ENCODE measurements at places on chromosomes 4 and X. TPM values are rescaled to one million over a fixed set of nuclear protein-coding genes. Genes with fewer than 3 reads are reported as not detected.

- no peak for DNase-seq
These were observed 8.7 kb upstream of the PPP3CA start for GRCh38 chr4:101355767-101356702.

DNA sequence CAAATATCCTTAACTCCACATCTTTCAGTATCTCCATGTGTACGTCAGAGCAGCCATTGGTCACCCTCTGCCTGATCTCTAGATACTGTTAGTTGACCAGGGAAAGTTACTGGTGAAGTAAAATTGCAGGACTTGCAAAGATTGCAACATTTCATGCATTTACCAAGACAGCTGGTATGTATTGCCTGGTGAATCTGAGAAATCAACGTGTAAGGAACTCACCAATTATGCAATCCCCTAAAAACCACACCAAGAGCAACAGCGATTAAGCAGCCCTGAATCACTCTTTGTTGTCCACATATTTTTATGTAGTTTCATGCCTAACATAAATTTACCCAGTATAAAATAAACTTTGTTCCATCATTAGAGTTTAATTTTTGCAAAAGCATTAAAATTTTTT is 271.2 kb downstream of the NLGN4X start:
- DNase-seq, result no peak

GRCh38 chr4:60588556-60588955 is 611.6 kb upstream of the ADGRL3 start:
- DNase-seq, result no peak

- DNase-seq, result no peak
These were observed 67.4 kb downstream of the RNF150 start for GRCh38 chr4:141065872-141066271.

DNA sequence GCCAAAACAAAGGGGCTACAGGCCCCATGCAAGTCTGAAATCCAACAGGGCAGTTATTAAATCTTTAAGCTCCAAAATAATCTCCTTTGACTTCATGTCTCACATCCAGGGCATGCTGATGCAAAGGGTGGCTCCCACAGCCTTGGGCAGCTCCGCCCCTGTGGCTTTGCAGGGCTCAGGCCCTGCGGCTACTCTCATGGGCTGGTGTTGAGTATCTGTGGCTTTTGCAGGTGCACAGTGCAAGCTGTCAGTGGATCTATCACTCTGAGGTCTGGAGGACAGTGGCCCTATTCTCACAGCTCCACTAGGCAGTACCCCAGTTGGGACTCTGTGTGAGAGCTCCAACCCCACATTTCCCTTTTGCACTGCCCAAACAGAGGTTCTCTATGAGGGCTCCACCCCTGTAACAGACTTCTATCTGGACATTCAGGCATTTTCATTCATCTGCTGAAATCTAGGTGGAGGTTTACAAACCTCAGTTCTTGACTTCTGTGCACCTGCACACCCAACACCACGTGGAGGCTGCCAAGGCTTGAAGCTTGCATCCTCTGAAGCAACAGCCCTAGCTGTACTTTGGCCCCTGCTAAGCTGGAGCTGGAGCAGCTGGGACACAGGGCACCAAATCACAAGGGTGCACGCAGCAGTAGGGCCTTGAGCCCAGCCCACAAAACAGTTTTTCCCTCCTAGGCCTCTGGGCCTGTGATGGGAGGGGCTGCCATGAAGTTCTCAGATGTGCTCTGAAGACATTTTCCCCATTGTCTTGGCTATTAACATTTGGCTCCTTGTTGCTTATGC is 154.8 kb upstream of the PDE5A start:
- DNase-seq, result no peak

DNA sequence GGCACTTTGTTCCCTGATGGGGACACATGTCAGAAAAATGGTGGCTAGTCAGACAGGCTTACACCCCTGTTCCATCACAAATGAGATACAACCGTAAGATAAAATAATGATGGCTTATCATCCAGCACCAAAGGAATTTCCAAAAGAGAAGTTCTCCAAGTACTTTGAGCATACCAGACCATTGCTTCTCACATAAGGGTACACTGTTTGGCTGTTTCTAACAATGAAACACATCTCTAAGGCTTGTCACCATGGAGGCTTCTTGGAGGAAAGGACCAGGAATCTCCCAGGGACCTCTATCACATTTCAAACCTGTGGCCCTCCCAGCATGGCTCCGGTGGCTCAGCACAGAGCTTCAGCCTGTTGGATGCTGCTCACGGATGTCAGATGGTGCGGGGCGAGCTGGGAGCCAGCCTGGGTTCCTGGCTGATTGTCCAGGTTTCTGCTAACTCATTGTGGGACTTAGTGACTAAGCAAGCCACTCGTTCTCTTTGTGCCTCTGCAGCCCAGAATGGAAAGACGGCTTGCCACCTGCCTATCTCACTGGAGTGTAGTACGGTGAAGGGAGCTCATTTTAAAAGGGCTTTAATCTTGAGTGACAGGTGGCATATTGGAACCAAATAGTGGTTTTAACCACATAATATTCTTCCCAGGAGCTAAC is 54.5 kb downstream of the FHDC1 start:
- DNase-seq, result no peak

DNA sequence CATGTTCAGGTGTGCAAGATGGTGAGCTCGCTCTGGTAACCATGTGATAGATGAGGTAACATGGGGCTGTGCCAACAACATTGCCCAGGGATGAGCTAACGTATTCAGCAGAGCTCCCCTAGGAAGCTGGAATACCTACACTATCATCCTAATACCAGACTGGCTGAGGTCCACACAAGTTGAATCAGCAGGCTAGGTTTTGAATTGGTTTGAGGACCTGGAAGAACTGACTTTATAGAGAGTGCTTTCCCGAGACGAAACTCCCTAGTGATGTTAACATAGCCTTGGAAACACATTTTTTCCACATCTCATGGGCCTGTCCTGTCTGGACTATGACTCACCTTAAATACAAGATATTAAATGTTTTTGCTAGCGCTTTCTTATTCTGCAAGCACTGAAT is 56.7 kb downstream of the IGFBP7 start:
- DNase-seq, result no peak

DNA sequence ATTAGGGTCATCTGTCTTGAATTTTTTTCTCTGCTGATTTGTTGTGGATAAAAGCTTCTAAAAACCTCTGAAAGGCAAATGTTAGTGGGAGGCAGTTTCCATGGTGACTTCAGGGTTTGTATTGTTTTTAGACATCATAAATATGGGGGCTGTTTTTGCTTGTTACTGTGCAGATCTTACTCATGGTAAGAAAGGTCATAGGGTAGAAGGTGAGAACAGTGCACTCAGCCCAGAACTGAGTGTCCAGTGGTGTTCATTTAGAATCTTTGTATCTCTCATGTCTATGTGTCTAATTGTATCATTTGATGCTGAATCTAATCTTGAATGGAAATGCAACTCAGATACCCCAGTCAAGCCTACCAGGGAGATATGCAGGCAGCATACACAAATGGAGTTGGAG is 609.8 kb downstream of the ZNF674 start:
- DNase-seq, result no peak

- DNase-seq, result no peak
These were observed 337.7 kb downstream of the PCDH19 start for GRCh38 chrX:100072336-100072735.

- DNase-seq, result no peak
These were observed 14.6 kb downstream of the GRXCR1 start for GRCh38 chr4:42906891-42907759.

The CACNA1F gene
- total RNA-seq, result not detected

- no peak for DNase-seq
These were observed 21.4 kb downstream of the GRSF1 start for GRCh38 chr4:70818173-70818855.

- DNase-seq, result no peak
These were observed 122.5 kb downstream of the ELOVL6 start for GRCh38 chr4:110075891-110076290.

GRCh38 chr4:151850791-151851213 is 90.0 kb upstream of the GATB start:
- DNase-seq, result no peak

DNA sequence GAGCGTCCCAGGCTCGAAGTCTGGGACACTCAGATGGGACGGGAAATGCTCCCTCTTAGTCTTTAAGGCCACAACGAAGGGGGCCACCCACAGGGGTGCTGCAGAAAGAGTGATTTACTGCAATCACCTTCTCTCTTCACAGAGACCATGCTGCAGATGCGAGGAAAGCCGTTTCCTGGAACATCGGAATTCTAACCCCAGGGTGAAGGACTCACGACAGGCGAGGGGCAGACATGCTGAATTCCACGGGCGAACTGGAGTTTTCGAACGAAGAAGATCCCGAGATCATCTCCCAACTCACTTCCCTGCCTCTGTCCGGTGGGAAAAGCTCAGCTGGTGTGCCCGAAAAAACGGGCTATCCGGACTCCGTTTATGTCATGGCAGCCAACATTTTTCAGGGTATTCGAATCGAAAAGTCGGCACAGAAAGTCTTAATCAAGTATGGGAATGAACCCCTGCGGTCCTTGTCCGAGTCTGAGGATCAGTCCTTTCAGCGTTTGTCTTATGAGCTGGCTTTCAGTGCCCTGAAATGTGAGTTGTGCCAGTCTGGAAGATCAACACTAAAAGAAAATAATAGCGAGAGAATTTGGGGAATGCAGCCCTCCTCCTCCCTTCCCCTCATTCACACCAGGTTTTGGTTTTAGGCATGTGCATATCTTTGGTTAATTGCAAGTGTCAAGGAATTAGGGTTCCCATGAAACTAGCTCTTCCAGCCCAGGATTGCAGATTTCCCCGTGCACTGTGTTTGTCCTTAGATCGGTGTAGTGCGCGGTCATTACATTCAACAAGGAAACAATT is 905 bp downstream of the NSUN7 start:
- DNase-seq, result no peak

- DNase-seq, result no peak
These were observed 2.2 kb downstream of the LRPAP1 start for GRCh38 chr4:3530051-3530450.

DNA sequence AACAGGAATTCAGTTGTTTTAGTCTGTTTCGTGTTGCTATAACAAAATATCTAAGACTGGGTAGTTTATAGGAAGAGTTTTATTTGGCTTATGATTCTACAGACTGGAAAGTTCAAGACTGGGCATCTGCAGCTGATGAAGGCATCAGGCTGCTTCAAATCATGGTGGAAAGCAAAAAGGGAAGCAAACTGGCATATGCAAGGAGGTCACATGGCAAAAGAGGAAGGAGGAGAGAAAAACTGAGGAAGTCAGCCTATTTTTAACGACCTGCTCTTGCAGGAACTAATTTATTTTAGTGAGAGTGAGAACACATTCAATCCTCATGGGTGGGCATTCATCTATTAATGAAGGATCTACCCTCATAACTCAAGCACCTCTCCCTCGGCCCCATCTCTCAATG is 363.1 kb upstream of the HS3ST1 start:
- DNase-seq, result no peak

- no peak for DNase-seq
These were observed 243.6 kb downstream of the NPFFR2 start for GRCh38 chr4:72275381-72275780.

GRCh38 chr4:55507612-55508011 is 39.1 kb downstream of the CLOCK start:
- no peak for DNase-seq

The BEX2 gene
- 2.0 TPM for total RNA-seq

The NHS gene
- 8.8 TPM for total RNA-seq

DNA sequence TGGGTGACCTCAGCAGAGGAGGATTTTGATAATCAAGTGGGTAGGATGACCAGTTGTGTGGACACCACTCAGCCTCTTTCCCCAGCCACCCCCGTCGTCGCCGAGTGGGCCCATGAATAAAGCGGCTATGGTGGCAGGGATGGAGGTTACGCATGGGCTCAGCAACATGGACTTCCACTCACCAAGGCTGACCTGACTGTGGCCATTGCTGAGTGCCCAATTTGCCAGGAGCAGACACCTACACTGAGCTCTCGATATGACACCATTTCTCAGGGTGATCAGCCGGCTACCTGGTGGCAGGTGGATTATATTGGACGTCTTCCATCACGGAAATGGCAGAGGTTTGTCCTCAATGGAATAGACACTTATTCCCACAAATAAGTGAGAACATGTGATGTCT is 361.3 kb downstream of the KLHL4 start:
- DNase-seq, result no peak

The ARL13A gene
- not detected for total RNA-seq

Measured in ascending aorta (tissue), 2 donors.